Karpas-422 (cell line): ENCODE measurements at places on chromosomes 2 and 18.
A peak's percentile ranks its signal among the peaks of the same experiment; 100 is the strongest.

- DNase-seq: no peak
Observed at GRCh38 chr2:160033732-160034392, 28.6 kb downstream of the PLA2R1 start.

DNA sequence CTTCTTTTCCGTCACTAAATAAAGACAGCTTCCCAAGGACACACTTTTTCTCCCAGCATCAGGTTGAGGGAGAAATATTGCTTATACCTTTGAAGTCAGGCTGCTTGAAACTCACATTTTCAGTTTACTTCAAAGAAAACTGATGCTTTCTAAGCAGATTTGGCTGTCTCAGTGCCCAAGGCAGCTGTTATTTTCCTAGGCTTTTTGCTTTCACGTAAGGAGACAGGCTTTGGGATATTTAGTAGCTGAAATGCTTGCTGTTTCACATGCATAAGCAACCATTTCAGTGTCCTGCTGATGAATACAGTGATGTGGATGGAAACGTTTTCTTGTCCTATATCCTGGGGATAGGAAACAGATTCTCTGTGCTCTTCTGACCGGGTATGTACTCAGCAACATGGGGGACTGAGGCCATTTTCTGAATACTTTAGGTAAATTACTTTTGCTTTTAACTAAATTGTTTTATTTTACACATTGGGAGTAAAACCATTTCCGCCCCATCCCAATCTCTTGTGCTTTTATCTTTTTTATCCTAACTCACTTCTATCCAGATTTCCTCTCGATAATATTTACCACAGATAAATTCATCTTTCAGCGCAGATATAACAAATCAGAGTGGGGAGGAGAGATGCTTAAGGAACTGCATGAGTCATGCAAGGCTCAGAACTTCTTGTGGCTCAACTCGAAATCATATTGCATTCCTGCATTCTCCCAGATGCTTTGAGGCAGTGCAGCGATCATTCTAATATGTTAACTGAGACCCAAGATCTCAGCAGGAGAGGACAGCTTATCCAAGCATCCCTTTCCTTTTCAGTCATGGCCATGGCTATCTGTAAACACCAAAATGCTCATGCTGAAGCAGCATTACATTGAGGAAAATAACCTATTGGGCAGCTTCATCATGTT lies 22.2 kb downstream of the GALR1 start:
- no peak for DNase-seq

- no peak for DNase-seq
Observed at GRCh38 chr2:214519258-214519818, 108.5 kb downstream of the VWC2L start.

DNA sequence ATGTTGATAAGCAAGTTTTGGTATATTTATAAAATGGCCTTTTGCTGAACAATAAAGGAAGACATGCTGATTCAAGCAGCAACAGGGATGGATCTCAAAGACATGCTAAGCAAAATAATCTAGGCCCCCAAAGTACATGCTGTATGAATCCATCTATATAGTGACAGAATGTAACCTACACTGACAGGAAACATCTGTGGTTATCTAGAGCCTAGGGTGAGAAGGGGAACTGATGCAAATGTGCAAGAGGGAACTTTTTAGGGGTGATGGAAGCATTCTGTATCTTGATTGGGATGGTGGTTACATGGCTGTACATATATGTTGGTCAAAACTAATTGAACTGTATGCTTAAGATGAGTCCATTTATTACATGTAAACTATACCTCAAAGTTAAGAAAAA lies 24.2 kb downstream of the CNRIP1 start:
- DNase-seq: peak; percentile 62

GRCh38 chr18:73724958-73725357 lies 422.7 kb downstream of the FBXO15 start:
- no peak for DNase-seq

- no peak for DNase-seq
Observed at GRCh38 chr2:221044781-221045180, 527.3 kb downstream of the EPHA4 start.

GRCh38 chr2:231717281-231718171 lies 9.2 kb downstream of the PTMA start:
- DNase-seq: peak; percentile 100

GRCh38 chr18:61448316-61448715 lies 115.1 kb downstream of the CDH20 start:
- DNase-seq: peak; percentile 55

- peak; percentile 69 for DNase-seq
Observed at GRCh38 chr2:25341753-25342371, at the start of gene DNMT3A. TSS of gene DNMT3A (minus strand) at chr2:25341925. CDS start at chr2:25313984, 27,941 bp downstream.

GRCh38 chr2:190792956-190793888 lies 87.4 kb upstream of the GLS start:
- no peak for DNase-seq

GRCh38 chr2:159968279-159968900 lies 94.0 kb downstream of the PLA2R1 start:
- DNase-seq: peak; percentile 49

GRCh38 chr2:10009811-10010781 lies 33.3 kb upstream of the KLF11 start:
- DNase-seq: no peak

GRCh38 chr2:70212298-70212932 lies 21.6 kb upstream of the C2orf42 start:
- DNase-seq: no peak

DNA sequence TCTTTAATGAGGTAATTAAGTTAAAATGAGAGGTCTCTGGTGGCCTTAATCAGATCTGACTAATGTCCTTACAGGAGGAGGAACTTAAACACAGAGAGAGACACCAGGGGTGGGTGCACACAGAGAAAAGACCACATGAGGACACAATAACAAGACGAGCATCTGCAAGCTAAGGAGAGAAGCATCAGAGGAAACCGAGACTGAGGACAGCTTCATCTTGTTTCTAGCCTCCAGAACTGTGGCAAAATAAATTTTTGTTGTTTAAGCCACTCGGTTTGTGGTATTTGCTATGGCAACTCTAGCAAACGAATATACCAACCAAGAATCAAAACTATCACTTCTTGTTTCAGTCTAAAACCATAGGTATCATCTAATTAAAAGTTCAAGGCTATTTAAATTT lies 400.1 kb downstream of the PID1 start:
- DNase-seq: no peak

- peak; percentile 72 for DNase-seq
Observed at GRCh38 chr2:129885735-129886134, 93.7 kb upstream of the RAB6C start.

GRCh38 chr2:232973011-232973735 lies 39.9 kb downstream of the NGEF start:
- no peak for DNase-seq

DNA sequence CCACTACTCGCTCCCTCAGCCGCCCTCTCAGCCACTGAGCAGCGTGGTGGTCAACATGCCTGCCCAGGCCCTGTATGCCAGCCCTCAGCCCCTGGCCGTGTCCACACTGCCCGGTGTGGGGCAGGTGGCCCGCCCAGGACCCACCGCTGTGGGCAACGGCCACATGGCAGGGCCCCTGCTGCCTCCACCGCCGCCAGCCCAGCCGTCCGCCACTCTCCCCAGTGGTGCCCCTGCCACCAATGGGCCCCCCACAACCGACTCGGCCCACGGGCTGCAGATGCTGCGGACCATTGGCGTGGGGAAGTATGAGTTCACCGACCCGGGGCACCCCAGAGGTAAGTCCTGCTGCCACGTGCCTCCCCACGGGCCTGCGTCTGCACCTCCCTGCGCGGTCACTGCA lies 257.5 kb downstream of the KLHL29 start:
- DNase-seq: no peak

DNA sequence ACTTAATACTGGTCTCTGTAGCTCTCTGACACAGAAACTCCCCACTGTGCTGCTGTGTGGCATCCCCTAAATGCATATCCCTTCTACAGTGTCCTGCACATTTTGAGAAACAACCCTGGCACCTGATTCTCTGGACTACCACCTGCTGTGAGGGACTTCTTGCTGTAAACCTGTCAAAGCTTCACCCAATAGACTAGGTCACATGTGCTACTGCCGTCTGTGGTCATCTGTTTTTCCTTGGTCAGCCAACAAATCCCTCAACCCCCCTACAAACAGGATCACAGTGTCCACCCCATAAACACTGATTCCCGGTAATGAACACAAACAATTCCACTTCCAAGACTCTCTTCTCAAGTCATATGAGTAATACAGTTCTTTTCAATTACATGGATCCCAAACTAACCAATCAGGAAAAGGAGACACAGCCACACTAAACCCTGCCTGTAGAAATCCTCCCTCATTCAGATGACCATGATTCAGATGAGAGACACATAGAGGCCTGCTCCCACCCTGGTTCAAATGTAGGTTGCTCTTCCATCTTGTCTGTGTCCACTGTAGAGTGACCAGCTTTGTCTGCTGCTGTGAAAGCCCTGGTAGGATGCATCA lies 1157.4 kb downstream of the RPIA start:
- no peak for DNase-seq

DNA sequence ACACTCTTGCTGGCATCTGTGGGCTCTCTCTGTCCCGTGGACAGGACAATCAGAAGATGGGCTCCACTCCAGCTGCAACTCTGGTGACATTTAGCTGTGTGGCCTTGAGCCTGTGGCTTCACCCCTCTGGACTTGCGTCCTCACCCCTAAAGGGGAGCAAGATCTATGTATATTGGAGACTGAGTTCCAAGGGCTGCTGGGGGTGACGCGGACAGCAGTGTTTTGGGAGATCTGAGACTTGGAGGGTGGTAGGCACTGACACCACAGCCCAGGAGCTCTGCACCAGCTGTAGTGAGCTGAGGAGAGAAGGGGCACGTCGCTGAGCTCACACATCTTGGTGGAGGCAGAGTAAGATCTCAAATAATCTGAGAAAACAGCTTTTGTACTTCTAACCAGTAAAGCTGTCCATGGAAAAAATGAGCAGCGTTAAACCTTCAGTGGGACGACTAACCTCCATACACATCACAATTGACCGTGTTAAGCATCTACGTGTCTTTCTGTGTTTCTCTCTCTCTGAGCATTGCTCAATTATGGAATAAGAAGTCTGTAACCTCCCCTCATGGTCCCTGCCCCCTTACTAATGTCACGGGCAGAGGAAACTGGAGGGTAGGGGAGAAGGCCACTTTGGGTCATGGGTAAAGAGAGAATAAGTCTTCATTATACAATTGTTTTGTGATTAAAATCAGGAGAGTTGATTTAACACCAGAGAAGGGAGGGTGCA lies 85.8 kb downstream of the SH3RF3 start:
- no peak for DNase-seq

- no peak for DNase-seq
Observed at GRCh38 chr2:128578406-128579390, 260.0 kb upstream of the HS6ST1 start.

DNA sequence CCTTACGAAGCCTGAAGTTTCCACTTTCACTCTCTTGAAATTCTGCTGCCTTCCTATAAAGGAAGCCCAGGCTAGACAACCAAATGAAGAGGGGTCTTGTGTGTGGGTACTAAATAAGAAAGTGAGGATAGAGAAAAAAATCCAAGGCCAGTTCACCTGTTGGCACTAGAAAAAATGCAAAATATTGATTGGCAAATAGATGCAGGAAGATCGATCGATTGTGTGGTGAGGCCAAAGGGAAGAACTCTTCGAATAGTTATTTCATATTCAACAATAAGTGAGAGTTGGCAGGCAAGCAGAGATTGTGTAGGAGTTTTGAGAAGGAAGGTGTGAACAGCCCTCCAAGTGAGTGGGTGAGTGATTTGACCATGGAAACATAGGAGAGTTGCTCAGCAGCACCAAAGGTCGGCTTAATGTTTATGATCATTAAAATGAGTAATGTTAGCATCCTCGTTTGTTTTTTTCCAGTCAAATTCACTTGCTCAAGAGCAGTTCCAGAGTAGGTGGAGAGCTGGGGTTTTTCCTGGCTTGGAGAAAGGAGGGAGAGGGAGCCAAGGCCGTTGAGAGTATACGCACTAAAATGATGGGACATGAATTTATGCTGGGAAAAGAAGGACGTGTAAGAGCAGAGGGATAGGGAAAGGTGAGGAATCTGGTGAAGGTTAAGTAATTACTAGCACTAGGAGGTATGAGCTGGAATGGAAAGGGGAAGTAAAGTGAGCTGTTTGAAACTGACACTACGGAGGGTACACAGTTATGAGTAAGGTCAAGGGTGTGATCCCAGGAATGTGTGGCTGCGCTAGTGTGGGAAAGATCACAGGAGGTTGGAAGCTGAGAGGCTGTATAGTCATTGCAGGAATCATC lies 1.1 kb upstream of the NAPG start:
- DNase-seq: peak; percentile 51

GRCh38 chr18:60978338-60978737 lies 354.9 kb upstream of the CDH20 start:
- DNase-seq: no peak

DNA sequence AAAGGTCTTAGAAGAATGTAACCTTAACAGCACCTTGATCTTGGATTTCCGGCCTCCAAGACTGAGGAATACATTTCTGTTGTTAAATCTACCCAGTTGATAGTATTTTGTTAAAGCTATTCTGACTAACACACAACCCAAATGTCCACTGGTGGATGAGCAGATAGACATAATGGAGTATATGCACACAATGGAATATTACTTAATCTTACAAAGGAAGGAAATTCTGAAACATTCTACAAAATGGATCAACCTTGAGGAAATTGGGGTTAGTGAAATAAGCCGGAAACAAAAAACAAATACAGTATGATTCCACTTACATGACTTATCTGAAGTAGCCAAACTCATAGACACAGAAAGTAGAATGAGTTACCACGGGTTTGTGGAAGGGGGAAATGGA lies 168.7 kb downstream of the ZNF804A start:
- no peak for DNase-seq

- DNase-seq: no peak
Observed at GRCh38 chr2:235659767-235660322, 166.0 kb downstream of the AGAP1 start.

DNA sequence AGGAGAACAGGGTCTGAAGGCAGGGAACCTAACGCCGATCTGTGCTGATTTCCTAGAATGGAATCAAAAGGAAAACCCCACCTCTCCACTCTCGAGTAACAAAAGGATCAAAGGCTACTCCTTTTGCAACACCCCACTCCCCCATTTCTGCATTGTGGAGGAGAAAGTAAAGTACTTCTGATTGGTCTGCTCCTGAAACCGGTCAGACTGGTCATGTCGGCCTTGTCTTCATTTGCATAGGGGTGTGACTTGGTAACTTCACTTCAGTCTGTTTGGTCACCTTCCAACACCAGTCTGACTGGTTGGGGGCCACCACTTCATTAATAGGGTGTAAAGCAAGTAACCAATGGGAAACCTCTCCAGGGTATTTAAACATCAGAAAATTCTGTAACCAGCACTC lies 771.9 kb downstream of the ERBB4 start:
- no peak for DNase-seq

- DNase-seq: no peak
Observed at GRCh38 chr2:108971661-108972566, 17.1 kb downstream of the EDAR start.
